ENCODE measurements at places on chromosomes 7 and 10.

- no peak for DNase-seq
Observed at GRCh38 chr7:100572949-100573675, 588 bp downstream of the SAP25 start.

DNA sequence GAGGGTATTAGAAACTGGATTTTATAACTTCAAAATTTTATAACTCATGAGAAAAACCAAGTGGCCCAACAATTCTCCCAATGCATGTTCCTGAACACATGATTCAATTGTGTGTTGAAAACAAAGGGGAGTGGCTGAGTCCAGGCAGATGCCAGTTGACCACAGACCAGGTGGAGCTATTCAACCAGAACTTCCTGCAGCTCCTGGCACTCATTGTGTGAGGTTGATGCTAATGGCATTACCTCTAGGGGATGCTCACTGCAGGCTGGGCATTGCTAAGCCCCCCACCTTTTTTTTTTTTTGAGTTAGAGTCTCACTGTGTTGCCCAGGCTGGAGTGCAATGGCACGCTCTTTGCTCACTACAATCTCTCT lies 20.3 kb downstream of the MYOF start:
- DNase-seq: no peak

GRCh38 chr10:127926455-127926854 lies 19.6 kb downstream of the PTPRE start:
- DNase-seq: no peak

GRCh38 chr7:17598305-17598704 lies 299.9 kb downstream of the AHR start:
- no peak for DNase-seq

DNA sequence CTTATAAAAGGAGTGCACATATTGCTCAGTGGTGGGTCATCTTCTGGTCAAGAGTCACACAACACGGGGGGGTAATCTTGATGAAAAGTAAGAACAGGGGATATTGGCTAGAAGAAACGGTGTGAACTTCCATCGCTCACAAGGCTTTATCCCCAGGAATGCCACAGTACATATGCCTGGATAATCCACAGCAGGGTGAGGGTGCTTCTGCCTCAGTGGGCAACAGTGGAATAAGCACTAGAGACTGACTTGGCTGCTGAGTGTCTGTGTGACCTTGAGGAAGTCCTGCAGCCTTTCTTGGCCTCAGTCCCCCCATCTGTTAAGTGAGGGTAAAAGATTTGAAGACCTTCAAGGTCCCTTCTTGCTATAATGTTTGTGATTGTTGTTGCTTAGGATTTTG lies 44.9 kb upstream of the SHH start:
- no peak for DNase-seq

- DNase-seq: no peak
Observed at GRCh38 chr7:106610996-106611886, 49.7 kb downstream of the CCDC71L start.

- DNase-seq: no peak
Observed at GRCh38 chr7:15168489-15168888, 265.9 kb upstream of the DGKB start.

- DNase-seq: no peak
Observed at GRCh38 chr7:441684-442421, 77.8 kb downstream of the PDGFA start.

DNA sequence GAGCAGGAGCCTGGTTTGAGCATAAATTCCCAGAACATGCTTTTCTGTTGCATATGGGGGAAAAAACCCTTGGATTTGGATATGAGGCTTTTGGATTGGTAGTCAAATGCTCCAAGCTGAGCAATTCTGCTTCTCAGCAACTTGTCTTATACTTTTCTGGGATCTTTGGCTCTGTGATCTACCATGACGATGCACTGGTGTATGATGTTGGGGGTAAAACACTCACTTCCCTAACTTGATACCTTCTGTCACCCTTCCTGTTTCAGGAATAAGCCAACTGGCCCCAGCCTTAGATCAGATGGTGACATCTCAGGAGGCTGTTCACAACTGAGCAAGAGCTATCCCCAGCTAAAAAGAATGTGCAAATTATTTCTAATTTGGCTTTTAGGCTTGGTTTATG lies 13.1 kb upstream of the CPA4 start:
- DNase-seq: no peak

- DNase-seq: no peak
Observed at GRCh38 chr7:70589010-70589409, 542.9 kb upstream of the GALNT17 start.

DNA sequence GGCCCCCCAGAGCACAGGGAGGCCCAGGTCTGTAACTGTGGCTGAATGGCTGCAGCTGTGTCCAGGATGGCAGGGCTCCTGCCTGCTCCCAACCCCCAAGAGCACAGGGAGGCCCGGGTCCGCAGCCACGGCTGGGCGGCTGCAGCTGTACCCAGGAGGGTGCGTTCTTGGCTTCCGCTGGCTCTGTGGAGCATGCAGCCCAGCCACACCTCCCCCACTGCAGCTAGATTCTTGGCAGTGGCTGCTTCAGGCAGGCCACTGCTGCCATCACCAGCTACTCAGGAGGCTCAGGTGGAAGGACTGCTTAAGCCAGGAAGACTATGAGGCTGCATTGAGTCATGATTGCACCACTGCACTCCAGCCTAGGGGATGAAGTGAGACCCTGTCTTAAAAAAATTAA lies 27.9 kb downstream of the C7orf25 start:
- no peak for DNase-seq

DNA sequence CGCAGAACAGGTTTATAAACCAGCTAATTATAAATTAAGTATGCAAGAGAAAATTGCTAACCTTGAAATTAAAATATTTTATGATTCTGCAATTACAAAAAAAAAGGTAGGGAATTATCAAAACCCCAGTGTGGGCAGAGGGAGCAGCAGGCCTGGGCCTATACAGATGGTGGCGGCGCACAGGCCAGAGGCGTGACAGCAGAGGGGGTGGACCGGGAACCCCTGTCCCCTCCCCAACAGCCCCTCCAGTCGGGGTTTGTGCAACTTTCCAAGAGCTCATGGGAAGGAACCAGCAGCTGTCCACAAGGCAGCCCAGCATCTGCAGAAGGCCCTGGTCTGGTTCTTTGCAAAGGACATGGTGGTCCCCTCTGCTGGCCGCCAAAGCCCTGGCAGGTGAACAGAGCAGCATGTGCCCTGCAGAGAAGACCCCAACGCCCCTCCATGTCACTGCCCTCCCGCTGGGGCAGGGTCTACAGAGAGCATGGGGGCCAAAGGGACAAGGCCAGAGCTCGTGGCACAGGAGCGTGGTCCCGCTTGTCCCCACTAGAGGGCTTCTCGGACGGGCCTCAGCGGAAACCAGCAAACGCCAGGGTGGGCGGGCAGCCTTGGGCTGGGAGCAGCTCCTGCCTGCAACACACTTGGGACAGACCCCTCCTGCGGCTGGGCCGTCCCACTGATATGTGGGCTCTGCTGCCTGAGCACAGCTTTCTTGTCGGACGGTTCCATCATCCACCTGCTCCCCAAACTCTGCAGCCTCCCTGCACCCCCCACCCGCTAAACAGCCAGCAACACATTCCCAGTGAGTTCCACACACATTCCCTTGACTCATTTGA lies 75.1 kb downstream of the EBF3 start:
- peak; percentile 53 for DNase-seq

GRCh38 chr10:22630234-22631174 lies 83.9 kb downstream of the PIP4K2A start:
- no peak for DNase-seq

DNA sequence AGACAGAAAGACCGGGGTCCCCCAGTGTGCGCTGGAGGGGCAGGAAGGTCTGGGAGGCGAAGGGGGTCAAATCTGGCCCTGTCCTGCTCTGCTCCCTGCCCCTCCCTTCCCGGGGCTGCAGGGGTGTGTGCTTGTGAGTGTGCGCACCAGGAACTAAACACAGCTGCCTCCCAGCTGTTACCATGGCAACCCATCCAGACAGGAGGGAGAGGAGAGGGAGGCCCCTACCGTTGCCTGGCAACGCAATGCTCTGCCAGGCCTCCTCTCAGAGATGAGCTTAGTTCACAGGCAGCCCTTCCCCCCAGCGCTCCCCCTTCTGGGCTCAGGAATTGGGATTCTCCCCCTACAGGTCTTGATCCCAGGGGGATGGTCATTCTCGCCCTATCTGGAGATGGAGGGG lies 6.1 kb downstream of the NYAP1 start:
- no peak for DNase-seq

GRCh38 chr7:98189559-98189958 lies 21.7 kb upstream of the BHLHA15 start:
- no peak for DNase-seq

DNA sequence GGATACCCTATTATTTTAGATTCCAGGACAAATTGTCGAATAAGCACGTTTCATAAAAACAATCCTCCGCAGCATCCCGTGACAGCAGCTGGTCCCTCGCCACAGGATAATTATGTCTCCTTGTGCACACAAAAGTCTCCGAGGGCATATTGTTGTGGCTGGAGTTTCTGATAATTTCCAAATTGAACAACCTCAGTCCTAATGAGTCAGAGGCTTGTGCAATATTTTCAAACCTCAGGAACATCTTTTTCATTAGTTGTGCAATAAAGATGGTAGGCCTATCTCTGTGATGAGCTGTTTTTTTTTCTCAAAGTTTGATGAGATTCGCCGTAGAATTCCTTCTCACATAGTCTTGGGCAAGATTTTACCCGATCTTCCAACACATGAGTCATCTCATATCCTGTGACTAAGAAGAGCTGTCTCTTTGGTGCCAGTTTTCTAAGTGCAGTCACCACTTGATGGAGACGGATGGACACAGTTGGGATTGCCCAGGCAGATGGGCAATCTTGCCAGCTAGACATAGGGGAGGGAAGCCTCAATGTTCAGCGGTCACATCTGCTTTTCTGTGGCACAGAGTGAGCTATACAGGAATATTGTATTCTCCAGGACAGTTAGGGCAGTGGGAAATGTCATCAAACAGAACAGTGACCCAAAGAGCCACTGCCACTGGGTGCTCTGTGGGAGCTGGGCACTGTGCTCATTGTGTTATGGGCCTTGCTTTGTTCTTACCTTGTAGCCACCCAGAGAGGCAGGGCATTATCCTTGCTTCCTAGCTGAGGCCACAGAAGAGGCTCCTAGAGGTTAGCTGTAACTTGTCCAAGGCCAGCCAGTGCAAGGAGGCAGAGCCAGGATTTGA lies 7.8 kb downstream of the HTRA1 start:
- DNase-seq: no peak

- DNase-seq: no peak
Observed at GRCh38 chr7:47771336-47771989, 176.8 kb downstream of the PKD1L1 start.

DNA sequence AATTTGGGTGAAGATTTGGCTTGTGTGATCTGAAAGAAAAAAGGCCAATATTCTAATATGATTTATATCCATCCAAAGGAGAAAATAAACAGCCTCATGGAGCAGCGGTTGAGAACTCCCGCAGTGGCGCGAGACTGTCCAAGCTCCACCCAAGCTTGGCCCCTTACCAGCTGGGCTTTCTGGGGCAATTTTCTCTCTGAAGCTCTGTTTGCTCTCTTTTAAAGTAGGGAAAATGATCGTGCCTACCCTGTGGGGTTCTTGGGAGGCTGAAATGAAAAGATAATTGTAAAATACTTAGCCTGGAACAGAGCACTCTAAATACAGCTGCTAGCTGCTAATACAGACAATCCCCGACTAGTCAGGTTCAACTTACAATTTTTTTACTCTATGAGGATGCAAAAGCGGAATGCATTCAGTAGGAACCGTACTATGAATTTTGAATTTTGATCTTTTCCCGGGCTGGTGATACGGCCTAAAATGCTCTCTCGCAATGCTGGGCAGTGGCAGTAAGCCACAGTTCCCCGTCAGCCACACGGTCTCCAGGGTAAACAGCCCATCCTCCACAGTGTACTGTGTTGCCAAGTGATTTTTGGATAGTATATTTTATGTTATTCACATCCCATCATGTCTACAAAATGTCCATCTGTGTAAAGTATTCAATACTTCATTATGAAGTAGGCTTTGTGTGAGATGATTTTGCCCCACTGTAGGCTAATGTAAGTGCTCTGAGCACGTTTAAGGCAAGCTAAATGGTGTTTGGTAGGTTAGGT lies 137.7 kb downstream of the CHN2 start:
- no peak for DNase-seq

DNA sequence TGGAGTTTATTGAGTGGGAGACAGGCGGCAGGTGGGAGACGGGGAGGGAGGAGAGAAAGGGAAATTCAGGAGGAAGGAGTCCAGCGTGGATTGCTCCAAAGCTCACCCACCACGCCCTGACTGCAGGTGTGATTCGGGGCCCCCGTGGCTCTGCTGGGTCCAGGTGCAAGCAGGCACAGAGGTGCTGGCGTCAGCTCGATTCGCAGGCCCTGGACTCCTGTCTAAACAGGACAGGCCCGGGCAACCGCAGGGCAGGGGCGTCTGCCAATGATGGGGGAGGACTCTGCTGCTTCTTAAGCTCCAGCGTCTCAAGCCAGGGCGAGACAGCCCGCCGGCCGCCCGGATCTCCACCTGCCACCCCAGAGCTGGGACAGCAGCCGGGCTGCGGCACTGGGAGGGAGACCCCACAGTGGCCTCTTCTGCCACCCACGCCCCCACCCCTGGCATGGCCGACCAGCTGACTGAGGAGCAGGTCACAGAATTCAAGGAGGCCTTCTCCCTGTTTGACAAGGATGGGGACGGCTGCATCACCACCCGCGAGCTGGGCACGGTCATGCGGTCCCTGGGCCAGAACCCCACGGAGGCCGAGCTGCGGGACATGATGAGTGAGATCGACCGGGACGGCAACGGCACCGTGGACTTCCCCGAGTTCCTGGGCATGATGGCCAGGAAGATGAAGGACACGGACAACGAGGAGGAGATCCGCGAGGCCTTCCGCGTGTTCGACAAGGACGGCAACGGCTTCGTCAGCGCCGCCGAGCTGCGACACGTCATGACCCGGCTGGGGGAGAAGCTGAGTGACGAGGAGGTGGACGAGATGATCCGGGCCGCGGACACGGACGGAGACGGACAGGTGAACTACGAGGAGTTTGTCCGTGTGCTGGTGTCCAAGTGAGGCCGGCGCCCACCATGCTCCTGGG lies at the start of gene CALML3:
CALML3 (plus strand) TSS at position 321 of the 920 bp plus-strand sequence; CDS start at position 446, 125 bp downstream.
- no peak for DNase-seq

DNA sequence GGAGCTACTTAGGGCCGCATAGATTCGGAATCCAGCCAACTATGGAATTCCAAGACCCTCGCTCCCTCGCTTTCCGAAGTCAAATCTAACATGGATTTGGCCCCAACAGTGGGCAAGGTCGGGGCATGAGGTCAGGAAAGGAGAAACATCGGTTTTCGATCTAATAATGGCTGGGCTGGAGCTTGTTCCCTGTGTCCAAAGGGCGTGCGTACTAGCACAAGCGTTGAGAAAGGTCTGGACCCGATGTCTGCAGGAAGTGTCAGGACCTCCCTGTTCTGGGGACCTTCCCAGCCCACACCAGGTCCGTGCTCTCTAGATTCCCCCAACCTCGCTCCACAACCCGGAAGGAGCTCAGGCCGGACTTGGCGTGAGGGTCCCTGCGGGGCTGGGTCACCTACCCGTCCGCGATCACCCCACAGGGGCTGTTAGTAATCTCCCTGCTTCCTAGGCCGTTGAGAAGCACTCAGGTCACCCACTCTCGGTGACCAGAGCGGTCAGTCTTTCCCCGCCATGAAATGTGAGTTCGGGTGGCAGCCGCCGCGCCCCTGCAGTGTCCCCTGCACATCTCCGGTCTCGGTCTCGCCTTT lies 4.8 kb downstream of the FEZF1 start:
- no peak for DNase-seq

GRCh38 chr10:48940372-48940771 lies 732 bp upstream of the LRRC18 start:
- no peak for DNase-seq

GRCh38 chr10:28592953-28593352 lies 60.0 kb downstream of the WAC start:
- DNase-seq: no peak

- DNase-seq: no peak
Observed at GRCh38 chr7:29080803-29081202, 65.5 kb downstream of the CPVL start.

Measured in stimulated activated CD4-positive, alpha-beta T cell treated with anti-CD3 and anti-CD28 coated beads, TNF-alpha, amount 100 ng/mL, for 48 hours (primary cell).